ENCODE measurements at places on chromosomes 13 and 19.

DNA sequence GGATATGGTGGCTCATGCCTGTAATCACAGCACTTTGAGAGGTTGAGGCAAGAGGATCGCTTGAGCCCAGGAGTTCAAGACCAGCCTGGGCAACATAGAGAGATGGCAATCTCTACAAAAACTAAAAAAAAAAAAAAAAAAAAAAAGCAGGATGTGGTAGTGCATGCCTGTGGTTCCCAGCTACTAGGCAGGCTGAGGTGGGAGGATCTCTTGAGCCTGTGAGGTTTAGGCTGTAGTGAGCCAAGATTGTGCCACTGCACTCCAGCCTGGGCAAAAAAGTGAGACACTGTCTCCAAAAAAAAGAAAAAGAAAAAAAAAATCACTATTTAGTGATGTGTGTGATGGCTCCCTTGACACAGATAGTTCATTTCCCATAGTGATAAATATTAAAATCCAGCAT lies 365.0 kb upstream of the NBEA start:
- no peak for DNase-seq

- peak; percentile 78 for DNase-seq
These were observed 347.4 kb downstream of the LIG4 start for GRCh38 chr13:107867701-107868661.

DNA sequence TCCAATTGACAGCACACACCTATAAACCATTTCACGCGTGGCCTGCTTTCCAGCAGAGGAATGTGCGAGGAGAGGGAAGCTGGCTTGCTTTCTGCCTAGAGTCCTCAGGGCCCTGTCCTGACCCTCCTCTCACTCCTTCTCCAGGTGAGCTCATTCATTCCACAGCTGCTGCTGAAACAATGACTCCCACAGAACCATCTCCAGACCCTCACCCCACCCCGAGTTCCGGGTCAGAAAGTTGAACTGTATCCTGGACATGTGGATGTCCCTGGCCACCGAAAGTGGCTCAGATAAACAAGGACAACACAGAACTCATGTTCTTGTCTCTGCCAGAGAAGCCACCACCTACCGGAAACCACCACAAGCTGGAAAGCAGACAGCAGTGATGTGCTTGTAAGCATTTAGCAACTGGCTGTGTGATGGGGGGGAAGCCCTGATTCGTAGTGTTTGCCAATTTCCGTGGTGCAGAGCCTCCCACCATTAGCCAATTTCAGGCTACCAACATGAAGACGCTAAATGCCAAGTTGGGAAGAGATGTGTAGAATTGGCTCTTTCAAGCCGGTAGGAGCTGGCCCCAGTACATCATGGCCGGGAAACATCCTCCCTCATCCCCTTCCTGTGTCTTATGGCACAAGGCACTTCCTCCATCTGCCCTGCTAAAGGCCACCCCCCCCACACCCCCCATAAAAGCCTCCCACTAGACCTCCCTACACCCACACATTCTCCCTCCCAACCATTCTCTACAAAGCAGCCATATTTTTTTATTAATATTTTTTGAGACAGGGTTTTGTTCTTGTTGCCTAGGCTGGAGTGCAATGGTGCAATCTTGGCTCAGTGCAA lies 5.0 kb downstream of the SYCE2 start:
- DNase-seq = peak; percentile 68

GRCh38 chr19:48271531-48272151 lies 1.8 kb downstream of the ZNF114 start:
- DNase-seq = peak; percentile 25

DNA sequence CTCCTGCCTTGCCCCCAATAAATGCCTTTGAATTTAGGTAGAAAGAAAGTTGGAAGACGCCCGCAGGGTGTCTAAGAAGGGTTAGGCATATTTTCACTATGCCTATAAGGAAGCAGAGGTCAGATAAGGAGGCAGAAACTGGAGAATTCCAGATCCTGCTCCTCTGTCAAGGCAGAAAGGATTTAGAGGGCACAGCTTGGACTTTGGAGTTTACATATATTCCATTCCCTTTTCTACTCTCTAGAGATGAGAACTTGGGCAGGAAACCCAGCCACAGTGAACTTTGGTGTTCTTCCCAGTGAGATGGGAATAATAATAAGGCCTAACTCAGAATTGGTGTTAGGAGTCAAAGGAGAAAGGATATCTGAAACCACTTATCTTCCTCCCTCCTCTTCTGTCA lies 37.4 kb downstream of the CCNE1 start:
- no peak for DNase-seq

DNA sequence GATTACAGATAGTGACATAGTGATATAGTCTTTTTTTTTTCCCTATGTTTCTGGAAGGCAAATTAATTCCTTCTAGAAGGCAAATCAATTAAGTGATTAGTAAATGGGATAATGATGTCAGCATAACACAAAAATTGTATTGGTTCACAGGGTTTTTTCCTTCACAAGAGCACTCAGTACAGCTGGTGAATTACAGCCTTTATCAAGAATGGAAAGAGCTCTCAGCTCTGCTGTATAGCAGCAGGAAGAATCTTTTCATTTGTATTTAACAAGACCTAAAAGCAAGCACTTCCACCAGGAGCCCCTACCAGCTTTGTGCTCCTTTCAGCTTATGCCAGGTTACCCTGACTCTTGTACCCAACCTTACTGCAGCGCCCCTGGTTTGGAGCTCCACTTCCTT lies 90.8 kb downstream of the SERP2 start:
- DNase-seq = no peak

DNA sequence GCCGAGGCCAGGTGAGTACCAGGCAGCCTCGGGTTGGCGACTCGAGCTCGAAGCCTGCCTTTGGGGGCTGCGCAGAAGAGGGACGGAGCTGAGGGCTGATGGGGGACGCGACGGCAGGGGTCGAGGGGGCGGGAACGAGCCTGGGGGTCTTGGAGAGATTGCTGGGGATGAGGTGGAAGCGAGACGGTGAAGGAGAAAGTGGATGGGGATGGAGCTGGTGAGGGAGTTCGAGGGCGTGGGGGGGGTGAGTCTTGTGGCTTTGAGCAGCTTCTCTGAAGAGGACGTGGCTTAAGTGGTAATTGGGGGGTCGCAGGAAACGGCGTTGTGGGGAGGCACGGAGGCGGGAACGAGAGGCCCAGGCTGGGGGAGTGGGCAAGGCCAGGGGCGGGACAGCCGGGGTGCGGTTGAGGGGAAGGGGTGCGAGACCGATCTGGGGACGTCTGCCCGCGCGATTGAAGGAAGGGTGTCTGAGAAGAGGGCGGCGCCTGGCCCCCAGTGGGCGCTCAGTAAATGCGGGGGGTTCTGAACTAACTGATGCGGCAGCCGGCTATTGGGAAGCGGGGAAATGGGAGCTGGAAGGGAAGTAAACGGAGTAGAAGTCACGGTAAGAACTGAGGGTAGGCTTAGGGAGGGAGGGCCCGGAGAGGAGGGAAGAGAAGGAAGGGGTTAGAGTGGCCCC lies 426 bp downstream of the MYO9B start:
- peak; percentile 41 for DNase-seq

- DNase-seq = peak; percentile 72
These were observed at the start of gene ZNF581 for GRCh38 chr19:55643003-55643886. TSS of gene ZNF581 (plus strand) at chr19:55643649. CDS start at chr19:55644572, 923 bp downstream.

DNA sequence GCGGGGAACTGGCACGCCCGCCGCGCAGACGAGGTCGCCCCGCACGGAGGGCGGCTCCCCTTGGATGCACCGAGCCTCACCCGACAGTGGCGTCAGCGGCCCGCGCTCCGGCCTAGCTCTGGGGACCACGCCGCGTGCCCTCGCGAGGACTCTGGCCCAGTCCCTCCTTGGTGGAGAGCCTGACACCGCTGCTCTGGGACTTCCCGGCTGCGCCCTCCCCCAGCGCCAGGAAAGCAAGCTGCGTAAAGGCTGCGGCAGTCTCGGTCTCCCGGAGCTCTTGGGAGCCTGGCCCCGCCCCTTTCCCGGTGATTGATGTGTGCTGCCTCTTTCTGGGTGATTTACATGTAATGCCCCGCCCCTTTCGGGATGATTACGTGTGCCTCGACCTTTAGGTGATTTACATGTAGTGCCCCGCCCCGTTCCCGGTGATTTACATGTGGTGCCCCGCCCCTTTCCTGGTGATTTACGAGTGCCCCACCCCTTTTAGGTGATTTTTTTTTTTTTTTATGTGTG lies at the start of gene LENG9:
Gene LENG9 (minus strand): TSS at position 248 of the 513 bp plus-strand sequence. CDS start 252 bp downstream, outside the sequence.
- DNase-seq = peak; percentile 97

- no peak for DNase-seq
These were observed 304.0 kb downstream of the TDRD3 start for GRCh38 chr13:60700994-60701393.

GRCh38 chr13:80359778-80360452 lies 19.0 kb upstream of the SPRY2 start:
- DNase-seq = no peak

DNA sequence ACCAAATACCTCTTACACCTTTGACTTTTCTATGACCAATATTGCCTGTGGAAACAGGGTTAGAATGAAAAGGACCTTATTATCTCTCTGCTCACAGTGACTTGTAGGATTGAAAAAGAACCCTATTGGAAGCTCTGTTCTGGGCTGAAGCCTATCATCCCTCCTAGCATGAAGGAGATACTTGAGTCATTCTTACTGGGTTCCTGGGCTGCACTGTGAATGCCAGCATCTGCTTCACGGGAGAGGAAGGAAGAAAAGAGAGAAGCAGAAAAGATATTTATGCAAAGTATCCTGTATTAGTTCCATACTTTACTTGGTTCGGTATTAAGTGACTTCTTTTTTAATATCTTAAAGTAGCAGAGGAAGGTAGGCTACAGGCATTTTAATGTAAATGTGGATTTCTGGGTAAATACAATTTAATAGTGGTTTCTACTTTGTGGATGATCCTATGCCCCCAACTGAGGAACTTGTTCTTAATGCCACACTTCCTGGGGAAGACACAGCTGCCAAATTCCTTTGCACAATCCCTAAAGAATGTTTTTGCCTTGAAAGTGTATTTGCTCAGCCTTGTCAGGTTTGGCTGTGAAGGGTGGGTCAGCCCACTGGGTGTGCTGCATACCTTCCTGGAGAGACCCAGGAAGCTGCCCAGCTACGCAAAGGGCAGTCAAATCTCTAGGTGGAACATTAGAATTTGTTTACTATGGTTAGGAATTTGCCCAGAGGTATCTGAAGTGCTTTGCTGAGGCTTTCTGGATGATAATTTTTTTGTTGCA lies 13.7 kb upstream of the SCEL start:
- no peak for DNase-seq

DNA sequence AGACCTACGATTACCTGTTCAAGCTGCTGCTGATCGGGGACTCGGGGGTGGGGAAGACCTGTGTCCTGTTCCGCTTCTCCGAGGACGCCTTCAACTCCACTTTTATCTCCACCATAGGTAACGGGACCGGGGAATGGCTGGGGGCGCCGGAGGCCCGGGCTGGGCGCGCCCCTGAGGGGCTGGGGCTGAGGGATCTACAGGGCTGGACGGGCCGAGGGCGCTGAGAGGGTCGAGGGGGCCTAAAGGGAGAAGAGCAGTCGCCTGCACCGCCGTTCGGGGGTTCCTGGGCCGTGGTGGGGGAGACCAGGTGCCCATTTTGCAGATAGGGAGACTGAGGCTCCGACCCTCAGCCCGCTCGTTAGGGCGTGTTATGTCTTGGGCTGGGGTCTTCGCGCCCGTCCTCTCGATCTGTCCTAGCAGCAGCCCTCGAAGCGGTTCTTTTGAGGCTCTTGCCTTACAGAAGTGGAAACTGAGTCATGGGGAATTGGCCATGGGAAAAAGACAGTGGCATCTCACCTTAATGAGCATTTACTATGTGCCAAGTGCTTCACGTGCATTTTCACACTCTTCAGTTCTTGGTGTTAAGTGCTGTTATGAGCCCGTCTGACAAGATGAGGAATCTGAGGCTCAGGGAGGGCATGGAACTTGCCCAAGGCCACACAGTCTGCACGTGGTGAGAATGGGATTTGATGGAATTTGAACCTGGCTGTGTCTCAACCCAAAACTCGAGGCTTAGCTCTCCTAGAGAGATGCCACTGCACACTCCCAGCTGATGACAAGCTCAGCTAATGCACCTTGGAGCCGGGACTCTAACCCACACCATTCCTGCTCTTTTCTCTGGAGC lies 442 bp downstream of the RAB8A start:
- no peak for DNase-seq

DNA sequence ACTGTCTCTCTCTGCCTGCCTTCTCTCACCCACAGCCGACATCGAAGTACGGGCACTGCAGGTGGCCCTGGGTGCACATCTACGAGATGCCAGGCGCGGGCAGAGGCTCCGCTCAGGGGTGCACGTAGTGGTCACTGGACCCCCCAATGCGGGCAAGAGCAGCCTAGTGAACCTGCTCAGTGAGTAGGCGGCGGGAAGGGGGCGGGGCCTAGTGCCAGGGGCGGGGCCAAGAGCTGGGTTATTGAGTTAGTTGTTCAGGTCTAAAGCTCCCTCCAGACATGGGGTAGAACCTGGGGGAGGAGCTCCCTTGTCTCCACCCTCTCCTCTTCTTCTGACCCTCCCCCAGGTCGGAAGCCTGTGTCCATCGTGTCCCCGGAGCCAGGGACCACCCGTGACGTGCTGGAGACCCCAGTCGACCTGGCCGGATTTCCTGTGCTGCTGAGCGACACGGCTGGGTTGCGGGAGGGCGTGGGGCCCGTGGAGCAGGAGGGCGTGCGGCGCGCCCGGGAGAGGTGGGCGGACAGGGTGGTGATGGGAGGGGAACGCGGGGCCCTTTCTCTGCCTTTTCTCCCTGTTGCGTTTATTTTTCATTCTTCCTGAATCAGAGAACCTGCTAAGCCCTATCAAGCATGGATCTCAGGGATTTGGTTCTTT lies 1.9 kb downstream of the GTPBP3 start:
- no peak for DNase-seq

- peak; percentile 49 for DNase-seq
These were observed 16.1 kb upstream of the IRGC start for GRCh38 chr19:43699506-43700394.

DNA sequence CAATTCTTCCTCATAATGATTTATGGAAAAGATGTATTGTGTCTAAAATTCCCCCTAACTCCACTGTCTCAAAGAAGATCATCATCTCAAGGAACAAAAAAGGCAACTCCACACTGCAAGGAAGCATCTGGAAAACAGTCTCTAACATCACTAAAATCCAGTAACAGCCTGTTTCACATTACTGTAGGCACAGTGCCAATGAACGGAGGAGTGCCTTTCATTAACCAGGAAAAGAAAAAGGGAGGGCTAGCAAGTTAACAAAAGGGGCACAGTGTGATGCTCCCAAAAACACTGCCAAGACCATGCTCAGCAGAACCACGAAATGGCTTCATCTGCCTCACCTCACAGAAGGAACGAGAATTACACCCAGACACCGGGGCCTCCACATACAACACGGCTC lies 8.5 kb downstream of the TMTC4 start:
- DNase-seq = peak; percentile 62

DNA sequence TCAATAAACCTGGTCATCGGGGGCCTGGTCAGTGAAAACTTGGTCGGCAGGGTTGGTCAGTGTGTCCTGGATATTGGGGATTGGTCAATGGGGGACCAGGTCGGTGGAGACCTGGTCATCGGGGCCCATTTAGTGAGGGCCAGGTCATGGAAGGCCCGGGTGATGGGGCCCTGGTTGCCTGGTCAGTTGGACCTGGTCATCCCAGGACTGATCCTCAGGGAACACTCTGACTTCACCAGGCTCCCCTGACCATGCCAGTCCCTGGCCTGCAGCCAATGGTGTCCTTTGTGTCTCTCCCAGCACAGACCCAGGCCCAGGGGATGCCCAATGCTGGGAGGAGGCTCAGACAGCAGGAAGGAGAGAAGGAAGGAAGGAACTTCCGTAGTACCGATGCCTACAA lies 42.1 kb upstream of the TPM4 start:
- no peak for DNase-seq

GRCh38 chr19:6020166-6020882 lies 42.4 kb upstream of the RANBP3 start:
- DNase-seq = no peak
